HCT116 (cell line): ENCODE measurements at places on chromosomes 11 and 22. TPM values are rescaled to one million over a fixed set of nuclear protein-coding genes. Genes with fewer than 3 reads are reported as not detected.

GRCh38 chr11:61447601-61448551, 18.0 kb downstream of the SDHAF2 start:
- no peak overlapping the region for H3K4me3 ChIP-seq
- H3K27ac ChIP-seq = no peak overlapping the region
- no peak for DNase-seq
- peaks cover 8% of the 10 kb centered on the region for H3K4me1 ChIP-seq
- H3K27me3 ChIP-seq = no peaks in the 10 kb centered on the region
- H3K36me3 ChIP-seq = peaks cover 18% of the 10 kb centered on the region

- H3K4me1 ChIP-seq = no peaks in the 10 kb centered on the region
- H3K27me3 ChIP-seq = no peaks in the 10 kb centered on the region
- no peak overlapping the region for H3K4me3 ChIP-seq
- no peaks in the 10 kb centered on the region for H3K36me3 ChIP-seq
- H3K27ac ChIP-seq = no peak overlapping the region
Measured at GRCh38 chr11:76615950-76616349, 54.6 kb downstream of the LRRC32 start.

DNA sequence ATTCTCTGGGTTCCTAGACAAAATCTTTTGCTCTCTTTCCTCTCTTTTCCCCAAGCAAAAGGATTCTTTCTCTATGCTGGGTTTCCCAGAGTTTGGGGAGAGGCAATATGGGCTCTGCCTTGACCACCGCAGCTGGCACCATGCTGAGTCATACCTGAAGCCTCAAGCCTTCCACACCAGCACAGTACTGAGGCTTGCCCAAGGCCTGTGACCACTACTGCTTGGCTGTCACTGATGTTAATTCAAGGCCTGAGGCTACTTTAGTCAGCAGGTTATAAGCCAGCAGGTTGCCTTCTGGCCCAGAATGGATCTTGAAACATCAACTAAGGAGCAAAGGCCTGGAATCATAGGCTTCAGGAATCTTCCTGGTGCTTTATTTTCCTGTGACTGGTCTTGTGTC, 185.3 kb downstream of the DYNC2H1 start:
- no peak overlapping the region for H3K27ac ChIP-seq
- no peaks in the 10 kb centered on the region for H3K4me1 ChIP-seq
- H3K36me3 ChIP-seq = no peaks in the 10 kb centered on the region
- no peaks in the 10 kb centered on the region for H3K27me3 ChIP-seq
- DNase-seq = no peak

GRCh38 chr11:70001246-70001645, 76.9 kb upstream of the ANO1 start:
- no peak overlapping the region for H3K27ac ChIP-seq
- H3K27me3 ChIP-seq = no peaks in the 10 kb centered on the region
- DNase-seq = no peak

DNA sequence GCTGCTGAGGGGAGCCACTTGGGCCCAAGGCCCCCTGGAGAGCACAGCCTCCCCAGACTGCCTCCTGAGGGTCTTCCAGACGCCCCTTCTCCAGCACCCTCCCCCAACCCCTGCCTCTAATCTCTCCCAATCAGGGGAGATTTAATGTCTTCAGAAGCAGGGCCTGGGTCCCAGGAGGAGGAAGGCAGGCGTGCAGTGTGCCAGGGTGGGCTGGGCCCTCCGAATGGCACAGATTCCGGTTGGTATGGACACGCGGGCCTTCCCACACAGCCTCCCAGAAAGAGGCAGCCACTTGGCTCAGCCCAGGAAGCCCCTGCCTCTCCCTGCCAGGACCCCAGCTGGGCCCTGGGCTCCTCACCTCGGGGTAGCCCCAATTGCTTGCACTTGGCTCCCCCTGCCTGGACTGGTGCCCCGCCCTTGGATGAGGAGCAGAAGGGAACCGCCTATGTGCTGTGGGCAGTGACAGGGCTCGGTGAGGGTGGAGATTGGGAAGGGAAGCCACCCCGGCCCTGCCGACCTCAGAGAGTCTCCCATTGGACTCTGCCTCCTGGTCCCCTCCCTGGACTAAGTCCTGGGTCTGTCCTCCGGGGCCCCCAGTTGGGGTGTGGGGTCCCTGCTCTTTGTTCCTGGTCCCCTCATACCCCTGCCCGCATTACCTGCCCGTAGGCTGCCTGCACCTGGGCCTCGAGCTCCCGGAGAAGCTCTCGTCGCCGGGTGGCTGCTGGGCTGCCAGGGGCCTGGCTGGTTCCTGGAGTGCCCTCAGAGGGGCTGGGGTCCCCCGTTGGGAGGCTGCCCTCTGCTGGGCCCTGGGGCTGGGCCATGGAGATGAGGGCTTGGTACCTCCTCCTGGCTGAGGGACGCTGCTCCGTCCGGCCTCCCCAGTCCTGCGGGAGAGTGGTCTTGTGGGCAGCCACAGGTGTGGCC, 572 bp upstream of the CABP2 start:
- H3K27ac ChIP-seq = no peak overlapping the region
- H3K4me1 ChIP-seq = no peaks in the 10 kb centered on the region
- no peaks in the 10 kb centered on the region for H3K36me3 ChIP-seq
- no peaks in the 10 kb centered on the region for H3K27me3 ChIP-seq
- H3K4me3 ChIP-seq = no peak overlapping the region

GRCh38 chr22:25760848-25761595, 19.0 kb downstream of the MYO18B start:
- no peaks in the 10 kb centered on the region for H3K36me3 ChIP-seq
- no peak overlapping the region for H3K27ac ChIP-seq
- no peaks in the 10 kb centered on the region for H3K27me3 ChIP-seq
- peaks cover 8% of the 10 kb centered on the region; the same call in 1 of the 2 replicates for H3K4me1 ChIP-seq

- no peaks in the 10 kb centered on the region for H3K4me1 ChIP-seq
- DNase-seq = no peak
- H3K27me3 ChIP-seq = no peaks in the 10 kb centered on the region
- no peak overlapping the region for H3K27ac ChIP-seq
Measured at GRCh38 chr11:23903044-23903704, 593.7 kb upstream of the LUZP2 start.

DNA sequence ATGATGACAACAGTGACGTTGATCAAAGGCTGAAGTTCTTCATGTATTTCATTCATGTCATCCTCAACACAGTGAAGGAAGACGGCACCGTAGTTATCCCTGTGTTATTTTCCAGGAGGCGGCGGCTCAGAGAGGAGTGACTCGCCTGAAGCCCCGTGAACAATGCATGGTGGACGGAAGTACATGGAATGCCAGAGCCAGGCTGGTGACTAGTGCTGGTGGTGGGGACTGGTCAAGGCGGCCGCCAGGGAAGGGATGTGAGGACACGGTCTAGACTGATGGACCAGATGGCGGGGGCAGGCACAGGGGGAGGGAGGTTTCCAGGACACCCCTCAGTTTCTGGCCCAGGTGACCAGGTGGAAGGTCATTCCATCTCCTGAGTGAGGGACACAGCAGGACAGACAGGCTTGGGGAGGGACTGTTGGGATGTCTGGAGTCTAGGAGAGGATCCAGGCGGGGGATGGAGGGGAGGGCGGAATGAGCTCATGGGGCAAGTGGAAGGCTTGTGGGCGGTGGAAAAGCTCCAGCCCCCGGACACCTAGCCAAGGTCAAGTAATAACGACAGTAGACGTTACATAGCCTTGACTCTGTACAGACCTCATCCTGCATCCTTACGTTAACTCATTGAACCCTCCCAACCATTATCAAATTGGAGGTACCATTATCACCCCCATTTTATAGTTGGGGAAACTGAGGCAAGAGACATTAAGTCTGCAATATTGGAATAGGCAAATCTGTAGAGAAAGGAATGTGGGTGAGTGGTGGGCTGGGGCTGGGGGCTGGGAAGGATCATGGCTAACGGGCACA, 16.0 kb upstream of the PICK1 start:
- no peaks in the 10 kb centered on the region for H3K4me1 ChIP-seq
- H3K4me3 ChIP-seq = no peak overlapping the region
- DNase-seq = no peak

- no peak within 1 kb of the TSS for H3K4me3 ChIP-seq
- DNase-seq = no peak
- no peaks in the 10 kb centered on the region for H3K36me3 ChIP-seq
- H3K27ac ChIP-seq = no peak within 1 kb of the TSS
- peaks cover 20% of the 10 kb centered on the region for H3K4me1 ChIP-seq
Measured at GRCh38 chr11:17476317-17477083, at the start of gene ABCC8. Gene ABCC8 (minus strand): TSS chr11:17476845. CDS start chr11:17476776, 69 bp downstream.

GRCh38 chr11:33379947-33380346, 122.8 kb downstream of the HIPK3 start:
- no peaks in the 10 kb centered on the region for H3K4me1 ChIP-seq
- no peak overlapping the region for H3K4me3 ChIP-seq
- no peak for DNase-seq
- no peaks in the 10 kb centered on the region; the same call in 1 of the 2 replicates for H3K27me3 ChIP-seq
- H3K36me3 ChIP-seq = no peaks in the 10 kb centered on the region

GRCh38 chr11:122803716-122804115, 34.6 kb upstream of the CRTAM start:
- no peak overlapping the region for H3K27ac ChIP-seq
- H3K36me3 ChIP-seq = peaks cover 3% of the 10 kb centered on the region; the same call in 1 of the 2 replicates
- no peaks in the 10 kb centered on the region for H3K27me3 ChIP-seq
- no peaks in the 10 kb centered on the region for H3K4me1 ChIP-seq

- H3K4me3 ChIP-seq = no peak overlapping the region
- no peak for DNase-seq
- no peaks in the 10 kb centered on the region for H3K4me1 ChIP-seq
- H3K27me3 ChIP-seq = no peaks in the 10 kb centered on the region
- no peak overlapping the region for H3K27ac ChIP-seq
Measured at GRCh38 chr22:33639588-33640254, 280.6 kb downstream of the LARGE1 start.

DNA sequence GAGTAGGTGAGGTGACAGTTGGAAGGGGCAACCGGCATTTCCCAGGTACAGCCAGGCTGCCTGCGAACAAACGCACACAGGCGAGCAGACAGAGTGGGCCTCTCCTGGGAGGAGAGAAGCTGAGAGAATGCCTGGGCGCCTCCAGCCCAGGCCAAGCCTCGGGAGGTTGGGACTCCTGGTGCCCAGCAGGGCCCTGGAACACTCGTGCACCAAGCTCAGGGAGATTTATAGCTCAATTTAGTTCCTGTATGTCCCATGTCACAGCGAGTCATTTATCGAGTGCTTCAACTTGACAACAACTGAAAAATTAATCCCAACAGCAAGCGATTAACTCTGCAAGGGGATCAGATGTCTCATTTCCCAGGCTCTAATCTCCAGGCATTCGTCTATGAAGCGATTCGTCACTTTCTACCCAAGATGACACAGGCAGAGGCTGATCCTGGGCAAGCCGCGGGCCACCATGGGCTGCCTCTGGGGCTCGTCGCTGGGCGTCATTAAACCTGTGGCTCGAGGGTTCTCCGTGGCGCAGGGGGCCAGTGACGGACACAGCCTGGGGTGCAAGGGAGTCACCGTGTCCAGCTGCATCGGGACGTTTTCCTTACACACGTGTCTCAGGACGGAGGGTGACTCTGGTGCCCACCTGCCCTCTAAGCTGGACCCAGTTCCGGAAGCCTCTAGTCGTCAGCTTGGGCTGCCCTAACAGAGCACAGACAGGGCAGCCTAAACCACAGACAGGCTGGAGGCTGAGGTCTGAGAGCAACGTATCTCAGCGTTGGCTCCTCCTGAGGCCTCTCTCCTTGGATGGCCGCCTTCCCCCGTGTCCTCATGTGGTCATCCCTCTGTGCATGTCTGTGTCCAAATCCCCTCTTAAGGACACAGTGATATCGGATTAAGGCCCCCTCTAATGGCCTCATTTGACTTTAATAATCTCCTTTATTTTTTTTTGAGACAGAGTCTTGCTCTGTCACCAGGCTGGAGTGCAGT, 154.1 kb downstream of the CTTN start:
- H3K36me3 ChIP-seq = no peaks in the 10 kb centered on the region
- H3K27me3 ChIP-seq = no peaks in the 10 kb centered on the region
- no peak overlapping the region for H3K4me3 ChIP-seq
- no peak for DNase-seq

Gene APOL3
- 0.49 TPM for total RNA-seq

Gene DEAF1
- 33.9 TPM for total RNA-seq

Gene UCP3
- 1.3 TPM for total RNA-seq

Gene GSTP1
- 893 TPM for total RNA-seq

Gene ANKRD42
- 5.4 TPM for total RNA-seq

Gene ST14
- total RNA-seq = 107 TPM

Gene SLC5A1
- total RNA-seq = 0.32 TPM
